ENCODE measurements at places on chromosomes 12 and 14.

DNA sequence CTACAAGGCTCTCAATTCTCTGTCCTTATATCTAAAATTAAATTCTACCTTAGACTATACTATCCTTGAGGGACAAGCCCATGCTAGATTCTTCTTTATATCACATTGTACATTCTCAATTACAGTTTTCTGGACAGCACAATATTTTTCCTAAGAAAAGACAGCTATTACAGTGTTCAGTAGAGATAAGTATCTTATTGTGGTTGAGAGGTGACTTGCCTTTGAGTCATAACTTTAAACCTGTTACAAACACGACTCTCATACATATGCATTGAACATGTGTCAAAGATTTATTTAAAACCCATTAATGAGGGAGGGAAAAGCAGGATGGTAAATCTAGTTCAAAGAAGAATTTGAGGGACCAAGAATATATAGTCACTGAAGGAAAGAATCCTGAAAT is 61.1 kb downstream of the TPH2 start:
- DNase-seq, result peak; percentile 13

- peak; percentile 67 for DNase-seq
Observed at GRCh38 chr14:42224053-42224888, 617.6 kb downstream of the LRFN5 start.

GRCh38 chr12:11754256-11754655 is 104.8 kb downstream of the ETV6 start:
- no peak for DNase-seq

DNA sequence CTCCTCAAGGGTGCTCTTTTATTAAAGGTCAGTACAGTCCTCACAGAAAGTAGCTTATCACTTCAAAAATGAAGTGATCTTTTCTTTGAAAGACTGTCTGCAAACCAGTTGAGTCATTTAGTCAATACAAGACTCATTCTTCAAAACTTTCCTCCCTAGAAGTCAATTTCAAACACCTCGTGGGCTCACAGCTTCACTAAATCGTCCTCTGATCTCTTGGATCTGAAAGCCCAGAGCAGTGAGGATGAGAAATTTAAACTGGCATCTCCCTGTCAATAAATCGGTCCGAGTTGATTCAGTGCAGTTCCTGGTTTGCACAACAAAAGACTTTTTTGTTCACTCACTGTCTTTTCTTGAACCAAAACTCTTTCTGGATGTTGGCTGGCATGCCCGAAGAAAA is 44.5 kb downstream of the NUAK1 start:
- DNase-seq, result no peak

DNA sequence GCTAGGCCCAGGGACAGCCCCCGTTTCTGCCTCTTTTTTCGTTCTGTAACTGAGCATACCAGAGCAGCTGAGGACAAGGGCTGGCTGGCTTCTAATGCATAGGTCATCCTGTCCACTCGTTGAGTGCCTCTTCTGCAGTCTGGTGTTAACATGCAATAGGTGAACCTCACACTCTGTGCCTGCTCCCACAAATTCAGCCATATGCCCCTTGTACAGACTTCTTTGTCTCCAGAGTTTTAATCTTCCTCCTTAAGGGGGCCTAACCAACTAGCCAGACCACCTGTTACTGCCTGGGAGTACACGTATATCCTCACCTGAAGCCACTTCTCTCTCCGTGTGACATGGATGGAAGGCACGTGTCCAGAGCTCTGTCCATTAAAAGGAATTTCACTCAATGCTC is 111.1 kb downstream of the SLC15A4 start:
- no peak for DNase-seq

DNA sequence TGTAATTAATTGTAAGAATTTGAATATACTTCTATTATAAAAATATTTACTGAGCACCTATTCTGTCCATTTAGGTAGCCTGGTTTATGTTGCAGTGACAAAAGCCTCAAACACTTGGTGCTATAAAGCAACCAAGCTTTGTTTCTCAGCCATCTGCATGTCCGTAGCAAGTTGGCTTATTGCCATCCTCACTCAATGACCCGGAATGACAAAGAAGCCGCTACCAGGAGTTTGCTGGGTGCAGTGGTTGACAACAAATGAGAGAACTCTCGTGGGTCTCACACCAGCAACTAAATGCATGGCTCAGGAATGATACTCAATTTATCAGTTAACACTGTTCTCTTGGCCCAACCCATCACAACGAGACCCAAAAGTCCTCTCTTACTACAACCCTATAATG is 553.1 kb downstream of the DIO2 start:
- DNase-seq, result no peak
